H4 (cell line): ENCODE measurements at places on chromosomes 2 and 18. TPM values are rescaled to one million over a fixed set of nuclear protein-coding genes. Genes with fewer than 3 reads are reported as not detected.

DNA sequence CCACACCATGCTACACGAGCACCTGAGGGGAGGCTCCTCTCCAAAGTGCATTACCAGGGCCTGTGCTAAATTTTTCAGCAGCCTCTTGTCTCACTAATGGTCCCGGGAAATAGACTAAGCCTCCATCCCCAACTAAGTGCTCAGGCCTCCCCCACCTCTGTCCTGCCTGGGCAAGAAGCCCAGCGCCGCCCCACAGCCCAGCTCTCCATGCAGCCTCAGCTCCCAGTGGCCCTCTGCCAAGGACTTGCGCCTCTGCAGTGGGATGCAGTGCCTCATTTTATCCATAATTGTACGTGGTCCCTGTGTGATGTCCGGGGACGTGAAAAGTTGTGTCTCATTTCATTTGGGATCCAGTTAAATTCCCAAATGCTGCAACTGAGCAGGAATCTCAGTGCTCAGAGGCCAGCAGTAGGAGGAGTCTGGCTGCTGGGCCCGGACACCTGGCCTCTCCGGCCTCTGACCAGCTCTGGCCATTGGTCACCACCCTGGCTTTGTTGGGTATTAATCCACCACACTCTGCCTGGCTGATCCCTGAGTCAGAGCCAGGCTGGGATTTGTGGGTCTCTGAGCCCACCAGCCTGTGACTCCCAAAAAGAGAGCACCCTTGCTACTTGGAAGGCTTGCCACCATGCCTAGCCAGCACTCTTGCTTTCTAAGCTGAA is 11.4 kb upstream of the STEAP3 start:
- DNase-seq: no peak

DNA sequence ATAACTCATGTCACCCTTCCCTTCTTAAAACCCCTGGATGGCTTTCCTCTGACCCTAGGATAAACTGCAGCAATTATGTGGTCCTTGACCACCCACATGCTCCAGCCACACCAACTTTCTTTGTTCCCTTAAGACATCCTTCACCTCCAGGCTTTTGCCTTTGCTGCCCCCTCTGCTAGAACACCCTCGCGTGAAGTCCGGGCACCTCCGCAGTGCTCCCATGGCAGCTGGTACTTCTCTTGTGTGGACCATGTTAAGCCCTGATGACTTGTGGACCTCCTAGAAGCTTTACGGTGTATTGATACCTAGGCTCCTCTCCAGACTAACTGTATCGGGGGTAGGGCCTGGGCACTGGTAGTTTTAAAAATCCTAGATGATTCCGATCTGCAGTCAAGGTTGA is 824 bp upstream of the ABHD1 start:
- no peak for DNase-seq

Gene ARHGAP28
- total RNA-seq: 26.4 and 32.3 TPM in 2 replicates

DNA sequence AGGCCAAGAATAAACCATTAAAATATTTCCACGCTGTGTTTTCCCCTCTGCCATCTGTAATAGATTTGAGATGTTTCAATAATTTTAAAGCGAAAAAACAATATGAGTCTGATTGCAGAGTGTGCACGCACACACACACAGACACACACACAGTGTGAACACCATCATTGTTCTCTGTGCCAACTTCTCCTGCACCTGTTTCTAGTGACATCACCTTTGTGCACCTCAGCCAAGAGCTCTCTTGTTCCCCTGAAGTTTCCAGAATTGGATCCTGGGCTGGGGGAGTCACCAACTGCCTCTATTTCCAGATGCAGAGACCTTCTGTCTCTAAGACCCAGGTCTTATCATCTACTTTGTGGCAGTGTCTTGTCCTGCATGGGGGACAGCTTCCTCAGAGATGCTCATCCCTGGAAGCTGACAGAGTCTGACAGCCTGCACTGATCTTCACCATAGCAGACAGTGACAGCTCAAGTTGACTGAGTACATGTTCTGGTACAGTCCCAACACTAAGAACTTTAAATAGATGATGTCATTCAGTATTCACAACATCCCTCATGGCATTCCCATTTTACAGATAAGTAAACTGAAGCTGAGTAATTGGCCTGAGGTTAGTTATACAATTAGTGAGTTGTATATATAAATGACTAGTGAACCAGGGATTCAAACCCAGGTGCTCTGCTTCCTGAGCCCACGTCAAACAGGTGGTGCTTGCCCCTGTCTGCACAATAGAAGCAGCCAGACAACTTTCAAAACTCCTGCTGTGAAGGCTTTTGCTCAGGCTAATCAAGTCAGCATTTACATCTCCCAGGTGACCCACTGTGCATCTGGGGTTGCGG is 39.4 kb downstream of the ACOXL start:
- DNase-seq: no peak

DNA sequence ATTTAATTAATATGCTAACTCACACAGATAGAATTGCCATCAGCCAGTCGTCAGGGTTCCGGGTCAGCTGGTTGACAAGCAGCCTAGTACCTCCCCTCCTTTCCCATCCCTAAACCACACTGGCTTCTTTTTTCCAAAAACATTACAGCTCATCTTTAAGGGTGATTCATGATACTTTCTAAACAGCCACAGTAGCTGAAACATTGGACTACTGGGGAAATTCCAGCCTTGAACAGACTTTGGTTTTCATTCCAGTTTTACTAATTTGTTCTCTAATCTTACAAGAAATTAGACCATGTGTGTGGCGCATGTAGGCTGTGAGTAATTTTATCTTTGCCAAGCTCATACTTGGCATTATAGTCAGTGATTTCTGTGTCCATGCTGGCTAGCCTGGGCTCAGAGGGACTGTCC is 110.8 kb downstream of the FMNL2 start:
- DNase-seq: peak; percentile 35

GRCh38 chr2:86021396-86022378 is 84.0 kb downstream of the POLR1A start:
- DNase-seq: no peak

- no peak for DNase-seq
Observed at GRCh38 chr2:236393581-236393980, 129.4 kb upstream of the ASB18 start.

- DNase-seq: no peak
Observed at GRCh38 chr18:34001376-34001775, 223.3 kb downstream of the NOL4 start.

DNA sequence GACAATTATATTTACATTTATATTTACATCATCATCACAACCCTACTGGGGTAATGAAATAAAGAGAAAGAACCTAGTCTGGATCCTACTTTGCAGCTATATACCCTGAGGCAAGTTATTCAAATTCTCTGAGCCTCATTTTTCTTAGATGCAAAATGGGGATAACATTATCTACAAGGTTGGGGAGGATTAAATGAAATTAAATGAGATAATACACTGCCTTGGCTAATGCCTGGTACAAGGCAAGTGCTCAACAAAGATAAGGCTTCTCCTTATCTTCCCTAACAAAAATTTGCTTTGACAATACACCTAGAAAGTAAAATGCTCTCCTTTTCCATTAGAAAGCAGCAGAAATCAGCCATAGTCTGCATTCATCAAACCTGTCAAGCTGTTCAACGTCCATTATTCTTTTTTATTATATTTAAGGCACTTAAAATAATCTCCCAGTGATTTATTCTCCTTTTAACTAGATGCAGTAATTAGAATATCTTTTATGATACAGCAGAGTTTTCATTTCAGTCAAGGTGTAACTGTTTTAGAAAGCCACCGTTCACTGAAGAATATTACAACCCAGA is 44.8 kb downstream of the TCF4 start:
- DNase-seq: no peak

GRCh38 chr2:109446278-109447131 is 167.3 kb downstream of the SEPTIN10 start:
- DNase-seq: no peak

GRCh38 chr2:20222769-20223406 is 2.0 kb downstream of the SDC1 start:
- DNase-seq: no peak

Gene ANKRD53
- not detected in 2 replicates for total RNA-seq

- DNase-seq: no peak
Observed at GRCh38 chr2:126935774-126936173, 37.1 kb downstream of the TEX51 start.

DNA sequence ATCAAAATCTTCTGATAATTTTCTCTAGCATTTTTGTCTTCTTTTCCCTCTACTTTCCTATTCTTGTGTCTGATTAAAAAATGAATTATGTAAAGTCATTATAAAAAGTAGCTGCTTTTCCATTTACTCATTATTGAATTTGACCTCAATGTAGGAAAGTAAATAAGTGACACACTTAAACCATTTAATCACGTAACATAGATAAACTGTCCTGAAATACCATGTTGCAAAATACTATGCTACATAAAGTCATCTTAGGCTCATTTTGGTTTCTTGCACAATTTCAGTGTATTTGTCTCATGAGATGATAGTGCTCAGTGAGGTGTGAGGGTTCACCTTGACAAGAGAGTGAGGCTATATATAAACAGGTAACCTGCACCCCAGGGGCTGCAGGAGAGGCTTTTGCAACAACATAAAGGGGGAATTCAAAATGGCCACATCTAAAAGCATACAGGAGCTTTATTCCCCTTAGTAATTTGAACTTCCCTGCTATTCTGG is 502.7 kb downstream of the RNF144A start:
- DNase-seq: no peak
